ENCODE measurements at places on chromosomes 1 and 21. TPM values are rescaled to one million over a fixed set of nuclear protein-coding genes. Genes with fewer than 3 reads are reported as not detected.

GRCh38 chr1:98221923-98222322, 301.1 kb upstream of the DPYD start:
- DNase-seq = no peak

DNA sequence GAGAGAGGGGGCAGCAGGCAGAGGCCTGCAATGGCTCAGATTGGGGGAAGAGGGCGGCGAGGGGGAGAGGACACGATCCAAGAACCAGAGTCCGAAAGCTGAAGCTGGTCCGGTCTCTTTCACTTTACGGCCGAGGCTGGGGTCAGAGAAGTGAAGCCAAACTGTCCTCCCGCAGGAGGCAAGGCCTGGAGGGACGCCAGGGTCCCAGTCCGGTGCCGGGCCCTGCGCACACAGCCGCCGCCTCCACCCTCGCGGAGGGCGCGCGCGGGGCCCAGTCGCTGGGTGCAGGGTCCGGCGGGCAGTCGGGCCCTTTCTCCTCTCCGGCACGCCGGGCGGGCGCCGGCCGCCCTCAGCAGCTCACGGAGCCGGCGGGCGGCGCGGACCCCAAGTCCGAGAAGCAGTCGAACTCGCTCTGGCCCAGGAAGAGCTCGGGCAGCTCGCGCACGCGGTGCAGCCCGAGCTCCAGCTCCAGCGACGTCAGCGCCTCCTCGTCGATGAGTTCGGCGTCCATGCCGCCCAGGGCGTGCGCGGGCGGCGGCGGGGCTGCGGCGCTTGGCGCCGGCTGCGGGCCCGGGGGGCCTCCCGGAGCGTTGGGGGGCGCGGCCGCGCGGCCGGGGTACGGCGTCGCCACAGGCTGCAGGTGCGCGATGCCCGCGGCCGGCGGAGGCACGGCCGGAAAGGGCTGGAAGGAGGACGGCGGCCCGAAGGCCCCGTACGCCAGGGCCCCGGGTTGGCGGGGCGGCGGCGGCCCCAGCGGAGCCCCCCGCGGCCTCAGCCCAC, 749 bp downstream of the CITED4 start:
- peak; percentile 63 for DNase-seq

GRCh38 chr1:109790735-109791494, 27.2 kb upstream of the EPS8L3 start:
- DNase-seq = peak; percentile 71

DNA sequence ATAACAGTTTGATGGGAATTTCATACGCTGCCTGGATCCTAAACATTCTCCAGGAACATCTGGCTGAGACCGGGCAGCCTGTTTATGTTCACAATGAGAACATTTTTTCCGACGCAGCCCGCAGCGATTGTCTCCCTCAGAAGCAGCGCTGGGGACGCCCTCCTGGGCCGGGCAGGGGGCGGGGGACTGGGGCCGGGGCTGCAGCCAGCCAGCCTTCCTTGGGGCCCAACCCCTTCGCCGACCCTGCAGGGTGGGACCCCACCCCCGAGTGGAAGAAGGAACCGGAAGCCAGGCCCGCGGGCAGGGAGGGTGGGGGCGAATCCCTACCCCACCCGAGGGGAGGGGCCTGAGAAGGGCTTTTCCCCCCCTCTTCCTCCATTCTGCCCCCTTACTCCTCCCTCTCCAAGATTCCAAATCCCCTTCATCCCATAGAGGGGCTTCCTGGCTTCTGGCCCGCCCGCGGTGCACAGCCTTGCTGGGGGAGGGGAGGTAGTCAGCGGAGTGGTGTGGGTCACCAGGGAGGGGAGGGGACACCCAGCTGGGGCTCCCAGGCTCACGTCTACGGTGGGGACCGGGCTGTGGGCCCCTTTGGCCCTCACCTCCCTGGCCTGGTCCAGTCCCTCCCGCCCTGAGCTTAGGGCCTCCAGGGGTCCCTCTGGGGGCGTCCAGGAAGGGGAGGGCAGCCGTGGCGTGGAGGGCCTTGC, 60.6 kb downstream of the WNT9A start:
- peak; percentile 87 for DNase-seq

DNA sequence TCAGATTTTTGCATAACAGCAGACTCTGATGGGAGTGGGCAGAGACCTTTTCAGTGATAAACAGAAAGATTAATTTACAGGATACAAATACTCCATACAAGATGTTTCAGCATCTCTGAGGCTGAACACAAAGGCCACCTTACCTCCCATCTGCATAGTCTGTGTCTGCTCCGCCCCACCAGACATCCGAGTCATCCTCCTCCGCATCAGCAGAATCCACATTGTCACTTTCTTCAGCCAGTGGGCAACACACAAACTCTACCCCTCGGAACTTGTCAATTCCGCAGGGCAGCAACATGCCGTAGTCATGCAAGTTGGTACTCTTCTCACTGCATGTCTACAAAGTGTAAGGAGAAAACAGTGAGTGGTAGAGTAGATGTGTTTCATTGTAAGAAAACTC, 119.7 kb downstream of the APP start:
- no peak for DNase-seq

- DNase-seq = no peak
Measured at GRCh38 chr1:197303463-197303862, 35.4 kb downstream of the CRB1 start.

DNA sequence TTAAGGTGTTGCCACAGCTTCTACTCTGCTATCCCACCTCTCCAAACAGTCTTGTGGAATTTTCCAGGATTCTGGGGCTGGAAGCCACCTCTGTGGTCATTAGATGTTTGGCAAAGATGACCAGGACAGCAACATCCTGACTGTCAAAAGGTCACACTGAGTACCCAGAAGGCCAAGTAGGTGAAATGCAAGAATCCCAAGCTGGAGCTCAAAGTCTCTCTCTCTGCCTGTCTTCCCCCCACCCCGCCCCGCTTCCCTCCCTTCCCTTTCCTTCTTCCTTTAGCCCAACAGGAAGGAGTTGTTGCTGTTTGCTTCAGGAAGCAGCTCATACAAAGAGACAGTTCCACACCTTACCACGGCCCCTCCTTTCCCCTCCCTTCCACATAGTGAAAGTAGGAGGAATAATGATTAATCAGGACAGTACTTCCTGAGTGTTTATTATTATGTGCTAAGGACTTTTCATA, 75.6 kb upstream of the SLC2A1 start:
- DNase-seq = no peak

DNA sequence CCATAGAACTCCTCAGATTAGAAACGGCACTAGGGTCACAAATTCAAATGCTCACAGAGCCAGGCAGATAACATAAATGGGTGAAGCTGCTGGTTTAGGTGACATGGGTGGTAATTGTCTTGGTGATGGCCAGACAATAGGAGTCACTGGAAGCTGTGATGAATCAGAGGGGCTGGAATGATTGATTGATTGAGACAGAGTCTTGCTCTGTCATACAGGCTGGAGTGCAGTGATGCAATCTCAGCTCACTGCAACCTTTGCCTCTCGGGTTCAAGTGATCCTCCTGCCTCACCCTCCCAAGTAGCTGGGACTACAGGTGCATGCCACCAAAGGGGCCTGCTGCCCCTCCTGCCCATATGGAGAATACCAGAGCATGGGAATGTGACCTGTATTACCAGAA, 63.0 kb downstream of the HIVEP3 start:
- no peak for DNase-seq

Gene HOOK1
- 6.3 TPM for total RNA-seq

DNA sequence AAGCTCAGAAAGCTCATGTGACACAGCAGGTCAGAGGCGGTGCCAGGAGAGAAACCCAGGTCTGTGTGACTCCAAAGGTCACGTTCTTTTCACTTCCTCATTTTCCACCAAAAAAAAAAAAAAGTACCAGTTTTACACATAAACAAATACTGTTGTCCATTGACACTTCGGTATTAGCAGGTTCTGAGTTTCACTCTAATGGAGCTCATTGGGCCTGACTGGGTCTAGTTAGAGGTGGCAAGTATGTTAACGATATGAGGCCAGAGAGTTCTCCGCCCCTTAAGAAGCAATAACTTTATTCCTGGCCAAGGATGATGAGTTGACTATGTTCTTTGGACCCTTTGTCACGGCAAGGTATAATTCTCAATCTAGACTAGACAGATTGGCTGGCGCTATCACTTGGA, 30.0 kb upstream of the SDE2 start:
- DNase-seq = no peak

GRCh38 chr1:184693011-184693410, 61.6 kb downstream of the EDEM3 start:
- no peak for DNase-seq

Gene CYP2J2
- total RNA-seq = 50.6 TPM

DNA sequence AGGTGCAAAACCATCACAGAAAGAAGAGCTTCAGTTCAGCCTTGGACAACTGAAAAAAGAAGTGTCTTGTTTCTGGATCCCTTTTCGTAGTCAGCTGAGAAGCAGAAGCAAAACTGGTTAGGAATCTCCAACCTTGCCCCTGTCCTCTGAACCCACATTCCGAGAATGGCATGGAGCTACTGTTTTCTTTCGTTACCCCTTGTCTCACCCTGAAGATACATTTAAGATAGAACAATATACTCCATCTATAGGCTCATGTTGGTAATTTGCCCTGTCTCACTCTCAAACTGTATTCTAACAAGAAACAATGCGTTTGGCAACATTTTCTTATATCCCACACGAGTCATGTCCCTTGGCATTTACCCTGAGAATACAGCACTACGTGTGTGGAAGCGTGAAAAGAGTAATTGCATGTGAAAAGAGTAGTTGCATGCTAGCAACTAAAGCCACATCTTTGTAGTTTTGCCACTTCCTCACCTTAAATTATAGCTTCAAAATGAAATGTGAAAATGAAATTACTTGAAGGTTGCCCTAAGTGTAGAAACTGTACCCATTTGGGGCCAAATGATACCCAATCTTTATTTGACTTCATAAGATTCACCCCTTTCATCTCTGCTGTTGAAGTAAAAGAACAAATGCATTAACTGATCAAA, 5.3 kb downstream of the SLAMF7 start:
- no peak for DNase-seq

Gene C1orf185
- not detected for total RNA-seq

Gene ADSS2
- total RNA-seq = 5.0 TPM

DNA sequence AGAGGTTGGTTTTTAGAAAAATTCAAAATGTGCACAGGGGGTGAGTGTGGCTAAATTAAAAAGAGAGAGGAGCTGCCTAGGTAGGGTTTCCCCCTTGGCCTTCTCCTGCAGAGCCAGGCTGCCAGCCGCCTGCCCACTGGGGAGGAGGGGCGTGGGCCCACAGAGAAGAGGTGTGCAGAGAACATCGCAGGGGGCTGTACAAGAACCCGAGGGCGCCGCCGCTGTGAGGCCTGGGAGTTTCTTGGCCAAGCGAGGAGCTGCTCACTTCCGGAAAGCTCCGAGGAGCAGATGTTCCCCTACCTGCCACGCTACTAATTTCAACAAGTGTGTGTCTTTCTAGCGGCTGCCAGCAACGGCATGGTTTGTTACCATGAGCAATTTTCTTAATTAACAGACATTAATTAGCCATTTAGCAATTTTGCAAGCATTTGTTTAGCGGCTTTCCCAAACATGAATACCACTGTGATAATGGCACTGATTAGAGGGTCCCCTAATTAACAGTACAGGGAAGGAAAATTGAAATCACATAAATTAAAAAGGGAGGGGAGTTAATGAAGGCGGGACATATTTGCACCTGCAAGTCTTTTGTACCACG, 59.7 kb downstream of the MRPL37 start:
- DNase-seq = no peak

GRCh38 chr21:44993321-44994046, 53.7 kb downstream of the SLX9 start:
- DNase-seq = peak; percentile 32

DNA sequence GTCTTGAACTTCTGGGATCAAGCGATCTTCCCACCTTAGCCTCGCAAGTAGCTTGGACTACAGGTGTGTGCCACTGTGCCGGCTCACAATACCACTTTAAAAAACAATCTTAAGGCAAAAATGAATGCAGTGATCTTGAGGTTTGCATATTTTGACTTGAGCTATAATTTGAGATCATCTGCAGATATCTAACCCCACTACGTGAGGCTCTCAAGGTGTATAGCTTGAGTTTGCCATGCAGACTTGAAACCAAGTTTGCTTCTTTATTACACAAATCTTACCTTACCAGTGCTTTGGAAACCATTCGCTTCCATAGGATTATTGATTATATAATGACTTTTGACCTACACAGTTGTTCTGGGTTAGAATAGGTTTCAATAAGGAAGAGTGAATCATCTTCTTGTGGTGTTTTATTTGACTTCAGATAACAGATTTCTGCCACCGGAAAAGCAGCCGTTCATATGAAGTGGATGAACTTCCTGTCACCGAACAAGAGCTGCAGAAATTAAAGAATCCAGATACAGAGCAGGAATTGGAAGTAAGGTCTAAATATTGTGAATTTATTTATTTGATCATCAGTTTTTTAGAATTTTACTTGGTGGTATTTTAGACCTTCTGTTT, 155.1 kb downstream of the VPS13D start:
- DNase-seq = no peak

DNA sequence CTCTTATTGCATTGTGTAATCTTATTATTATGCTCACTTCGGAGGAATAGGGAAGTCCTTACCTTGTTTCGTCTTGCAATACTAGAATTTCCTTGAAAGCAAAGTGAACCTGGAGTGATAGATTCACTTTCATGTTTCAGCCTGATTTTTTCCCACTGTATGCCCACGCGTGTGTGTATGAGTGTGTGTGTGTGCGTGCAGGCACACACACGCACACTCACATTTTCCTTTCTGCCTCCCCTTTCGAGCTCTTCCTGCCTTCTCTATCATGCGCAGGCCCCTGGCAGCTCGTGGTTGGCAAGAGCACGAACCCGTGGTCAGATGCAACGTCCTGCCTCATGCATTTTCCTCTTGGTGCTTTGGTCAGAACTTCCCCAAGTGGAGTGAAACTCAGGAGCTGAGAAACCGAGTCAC, at the start of gene GCSAML:
TSS of gene GCSAML (plus strand) at position 366 of the 414 bp plus-strand sequence. CDS start 58 bp downstream, outside the sequence.
- no peak for DNase-seq

- no peak for DNase-seq
Measured at GRCh38 chr1:234262754-234263105, 110.5 kb upstream of the COA6 start.

DNA sequence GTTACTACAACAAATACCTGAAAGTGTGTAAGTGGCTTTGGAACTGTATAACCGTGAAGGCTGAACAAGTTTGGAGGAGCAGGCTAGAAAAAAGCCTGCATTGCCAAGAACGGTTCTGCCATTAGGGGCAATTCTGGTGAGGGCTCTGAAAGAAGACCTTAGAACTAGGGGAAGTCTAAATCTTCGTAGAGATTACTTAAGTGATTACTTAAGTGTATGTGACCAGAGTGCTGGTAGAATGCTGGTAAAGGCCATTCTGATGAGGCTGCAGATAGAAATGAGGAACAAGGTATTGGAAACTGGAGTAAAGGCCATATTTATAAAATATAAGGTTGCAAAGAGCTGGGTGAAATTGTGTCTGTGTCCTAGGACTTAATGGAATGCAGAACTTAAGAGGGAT, 158.0 kb downstream of the CLIC6 start:
- no peak for DNase-seq

Gene RIMS3
- total RNA-seq = 0.81 TPM

Gene OR14I1
- total RNA-seq = not detected

- no peak for DNase-seq
Measured at GRCh38 chr1:92851729-92852128, 19.9 kb downstream of the RPL5 start.

- DNase-seq = no peak
Measured at GRCh38 chr1:201882665-201883132, 6.0 kb upstream of the SHISA4 start.

- DNase-seq = no peak
Measured at GRCh38 chr1:226880372-226881287, 10.2 kb downstream of the PSEN2 start.

Gene OR2T2
- total RNA-seq = not detected
